ENCODE measurements at places on chromosomes 6 and 20.

DNA sequence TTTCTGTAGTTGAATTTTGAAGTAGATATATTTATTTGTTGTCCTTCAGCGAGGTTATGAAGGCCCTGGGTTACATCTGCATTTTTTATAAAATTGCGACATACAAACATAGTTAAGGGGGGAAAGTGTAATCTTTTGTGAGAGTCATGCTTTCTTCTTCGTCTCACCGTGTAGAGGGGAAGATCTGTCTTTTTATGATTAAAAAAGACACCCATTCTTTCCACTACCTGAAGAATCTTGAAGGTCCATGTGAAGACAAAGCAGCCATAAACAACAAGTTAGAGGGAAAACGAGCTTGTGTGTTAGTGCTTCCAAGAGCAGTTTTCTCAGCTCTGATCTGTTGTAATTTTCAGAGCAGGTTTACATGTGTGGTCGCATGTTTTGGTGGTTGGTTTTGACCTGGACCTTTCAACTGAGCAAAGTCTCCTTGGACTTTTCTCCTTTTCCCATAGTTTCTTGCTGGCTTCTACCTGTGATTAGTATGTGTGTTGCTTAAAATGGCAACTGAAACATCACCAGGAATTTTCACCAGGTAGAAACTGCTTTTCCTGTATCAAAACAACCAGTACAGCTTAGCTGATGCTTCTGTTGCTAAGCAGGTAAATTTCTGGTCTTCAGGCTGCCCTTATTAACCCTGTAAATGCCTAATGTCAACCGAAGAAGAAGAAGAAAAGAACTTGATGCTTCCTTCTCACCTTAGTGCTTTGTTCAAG, 37.3 kb downstream of the RREB1 start:
- DNase-seq = no peak

GRCh38 chr20:60010689-60011458, 52.7 kb downstream of the CDH26 start:
- no peak for DNase-seq

- DNase-seq = no peak
Measured at GRCh38 chr6:61951586-61951985, 334.4 kb downstream of the KHDRBS2 start.

GRCh38 chr20:9348747-9349146, 165.6 kb upstream of the LAMP5 start:
- no peak for DNase-seq

DNA sequence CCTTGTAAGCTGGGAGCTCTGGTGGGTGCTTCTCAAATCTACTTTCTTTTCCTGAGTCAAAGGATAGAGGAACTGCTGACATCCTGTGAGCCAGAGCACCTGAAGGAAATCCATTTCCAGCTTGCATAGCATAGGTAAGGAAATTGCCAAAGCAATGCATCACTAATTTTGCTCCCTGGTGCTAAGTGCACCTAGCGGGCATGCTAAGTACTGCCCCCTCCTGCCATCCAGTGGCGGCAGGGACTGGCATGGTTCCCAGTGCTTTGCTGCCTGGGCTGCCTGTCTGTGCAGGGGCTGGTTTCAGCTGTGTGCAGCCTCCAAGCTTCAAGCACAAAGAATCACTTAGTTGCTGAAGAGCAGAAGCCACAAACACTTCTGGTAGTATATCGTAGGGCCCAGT, 63.9 kb downstream of the FARS2 start:
- no peak for DNase-seq

DNA sequence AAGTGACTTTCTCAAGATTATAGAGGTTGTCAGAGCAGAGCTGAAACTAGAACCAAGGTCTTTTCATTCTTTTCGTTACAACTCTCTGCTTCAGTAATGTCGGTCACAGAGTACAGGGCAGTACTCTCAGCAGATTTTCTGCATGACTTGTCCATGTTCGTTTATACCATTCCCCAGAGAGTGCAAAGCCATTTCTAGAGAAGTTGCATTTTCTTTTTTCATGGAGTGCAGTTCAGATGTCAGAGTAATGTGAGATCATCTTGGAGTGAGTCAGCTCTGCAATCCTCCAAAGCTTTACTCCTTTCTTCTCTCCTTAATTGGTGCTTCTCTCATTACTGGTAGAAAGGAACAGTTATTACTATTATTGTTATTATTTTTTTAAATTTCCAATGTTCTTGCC, 115.6 kb upstream of the B3GAT2 start:
- no peak for DNase-seq

DNA sequence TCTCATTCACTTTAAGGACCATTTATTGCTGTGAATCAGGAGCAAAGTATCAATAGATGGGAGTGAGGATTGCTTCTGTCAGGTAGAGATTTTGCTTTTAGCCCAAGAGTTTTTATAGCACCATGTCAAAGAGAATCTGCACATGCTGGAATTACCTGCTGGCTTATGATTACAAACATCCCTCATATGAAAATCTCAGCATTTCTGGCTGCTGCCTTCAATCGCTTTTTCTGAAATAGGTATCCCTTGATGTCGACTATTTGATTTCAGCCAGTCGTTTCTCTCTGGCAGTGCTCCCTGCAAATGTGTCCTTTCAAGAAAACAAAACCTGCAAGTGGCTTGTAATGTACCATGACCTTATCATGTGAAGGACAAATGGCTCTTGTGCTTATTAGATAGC, 34.5 kb upstream of the NEDD9 start:
- no peak for DNase-seq

- no peak for DNase-seq
Measured at GRCh38 chr20:32570401-32571190, 14.5 kb downstream of the NOL4L start.

DNA sequence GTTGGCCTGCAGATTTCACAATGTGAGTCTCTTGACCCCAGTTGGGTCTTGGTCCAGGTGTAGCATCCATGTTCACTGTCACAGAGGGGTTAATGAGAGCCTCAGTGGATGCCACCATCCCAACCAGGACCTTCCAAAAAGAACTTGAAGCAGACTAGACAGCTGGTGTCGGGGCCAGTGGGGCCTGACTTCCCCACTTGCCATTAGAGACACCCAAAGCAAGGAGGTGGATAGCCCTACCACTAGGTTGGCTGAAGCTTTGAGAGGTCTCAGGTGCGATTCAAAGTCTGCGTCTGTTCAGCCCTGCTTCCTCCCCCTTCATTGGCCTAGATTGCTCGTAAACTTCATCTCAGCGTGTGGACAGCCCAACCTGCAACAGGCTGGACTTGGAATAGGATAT, 196.4 kb upstream of the RREB1 start:
- no peak for DNase-seq

- DNase-seq = no peak
Measured at GRCh38 chr20:24158281-24158680, 169.7 kb upstream of the GGTLC1 start.

- DNase-seq = peak; percentile 60
Measured at GRCh38 chr6:137705160-137706082, 161.6 kb upstream of the TNFAIP3 start.

GRCh38 chr20:46605978-46606816, 45.1 kb downstream of the SLC13A3 start:
- DNase-seq = no peak

- no peak for DNase-seq
Measured at GRCh38 chr6:3377536-3378397, 79.1 kb downstream of the SLC22A23 start.

DNA sequence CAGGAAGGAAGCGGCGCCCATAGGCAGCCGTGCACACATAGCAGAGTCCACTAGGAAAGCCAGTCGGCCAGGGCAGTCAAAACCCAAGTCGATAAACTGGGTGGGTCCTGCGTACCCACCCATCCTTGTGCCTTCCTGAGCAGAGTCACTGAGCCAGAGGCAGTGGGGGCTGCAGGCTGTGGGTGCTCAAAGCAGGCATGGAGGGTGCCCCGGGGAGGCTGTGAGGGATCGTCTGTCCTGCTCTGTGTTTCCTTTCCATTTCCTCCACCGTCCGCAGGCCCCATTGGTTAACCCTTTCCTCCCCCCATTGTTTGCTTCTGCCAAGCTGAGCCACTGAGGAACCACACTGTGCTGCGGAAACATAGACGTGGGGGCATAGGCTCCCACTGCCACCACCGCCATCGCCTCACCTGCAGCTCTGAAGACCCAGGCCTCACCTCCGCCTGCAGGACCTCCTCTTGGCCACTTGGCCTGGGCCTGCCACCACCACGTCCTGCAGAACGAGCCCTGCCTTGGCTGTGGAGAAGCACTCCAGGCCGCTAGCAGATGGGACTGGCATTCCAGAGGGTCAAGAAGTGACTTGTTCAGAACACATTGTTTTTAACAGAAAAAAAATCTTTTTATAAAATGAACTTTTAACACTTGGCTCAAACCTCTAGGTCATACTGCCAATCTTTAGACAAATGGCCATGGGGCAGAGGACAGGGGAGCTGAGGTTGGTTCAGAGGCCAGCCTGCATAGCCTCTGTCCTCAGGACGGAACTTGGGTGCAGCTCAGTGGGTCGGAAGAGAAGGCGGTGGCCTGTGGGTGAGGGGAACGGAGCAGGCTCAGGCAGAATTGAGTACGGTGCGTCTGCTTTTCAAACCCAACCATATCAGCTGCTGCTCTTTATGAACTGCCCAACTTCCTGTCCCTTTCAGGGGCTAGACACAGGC, 52.6 kb downstream of the TCP11 start:
- no peak for DNase-seq

GRCh38 chr6:118179048-118179447, 272.0 kb downstream of the SLC35F1 start:
- no peak for DNase-seq

DNA sequence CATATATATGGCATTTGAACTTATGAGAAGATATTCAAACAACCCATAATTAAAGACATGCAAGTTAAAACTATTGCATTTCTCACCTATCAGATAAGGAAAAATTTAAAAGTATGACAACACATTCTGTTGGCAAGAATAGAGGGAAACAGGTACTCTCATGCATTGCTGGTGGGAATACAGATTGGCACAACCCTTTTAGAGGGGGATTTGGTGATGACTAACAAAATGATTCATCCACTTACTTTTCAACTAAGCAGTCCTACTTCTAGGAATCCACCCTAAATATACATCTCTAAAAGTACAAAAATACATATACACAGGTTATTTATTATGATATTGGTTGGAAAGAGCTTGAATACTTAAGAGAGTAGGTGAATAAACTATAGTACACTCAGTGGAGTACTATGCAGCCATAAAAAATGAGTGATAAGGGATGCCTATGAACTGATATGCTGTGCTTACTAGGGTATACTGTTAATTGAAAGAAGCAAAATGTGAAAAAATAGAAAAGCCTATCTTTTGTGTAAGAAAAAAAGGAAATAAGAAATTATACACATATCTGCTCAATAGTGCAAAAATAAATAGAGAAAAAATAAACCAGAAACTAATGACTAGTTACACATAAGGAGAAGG, 42.2 kb downstream of the ADAT2 start:
- no peak for DNase-seq

GRCh38 chr6:84554074-84554473, 210.3 kb downstream of the TBX18 start:
- no peak for DNase-seq

DNA sequence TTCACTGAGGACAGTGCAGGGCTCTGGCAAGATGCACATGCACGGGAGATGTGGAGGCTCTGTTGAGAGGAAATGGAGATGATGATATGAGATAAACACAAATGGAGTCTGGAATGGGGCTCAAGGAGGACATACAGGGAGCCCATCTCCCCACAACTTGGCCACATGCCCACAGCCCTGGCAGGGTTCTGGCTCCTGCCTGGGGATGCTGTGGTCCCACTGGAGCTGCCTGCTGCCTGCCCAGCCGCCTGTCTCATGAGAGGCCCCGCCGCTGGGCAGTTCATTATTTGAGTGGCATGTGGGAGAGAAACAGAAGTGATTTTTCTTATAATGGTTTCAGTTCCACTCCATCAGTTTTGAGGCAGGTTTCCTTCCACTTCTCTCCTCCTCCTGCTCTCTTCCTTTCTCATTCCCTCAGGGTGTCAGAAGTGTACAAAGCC, 133.6 kb upstream of the TRAF3IP2 start:
- no peak for DNase-seq

GRCh38 chr20:54822386-54822785, 347.0 kb downstream of the DOK5 start:
- no peak for DNase-seq

DNA sequence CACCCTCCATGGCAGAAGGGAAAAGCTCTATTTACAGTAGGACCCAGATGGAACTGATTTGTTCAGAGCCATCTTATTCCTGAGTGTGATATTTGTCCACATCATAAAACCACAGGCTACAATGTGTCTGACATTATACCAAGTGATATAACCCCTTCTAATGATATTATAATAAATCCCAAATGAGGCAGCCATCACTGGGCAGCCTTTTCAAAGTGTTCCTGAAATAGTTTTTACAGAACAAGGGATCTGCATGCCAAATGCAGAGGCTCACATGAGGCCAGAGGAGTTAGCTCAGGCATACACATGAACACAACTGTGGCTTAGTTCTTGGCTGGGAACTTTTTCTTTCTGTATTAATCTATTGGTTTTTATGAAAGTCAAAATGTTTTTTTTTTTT, 207.7 kb downstream of the MAFB start:
- DNase-seq = no peak

DNA sequence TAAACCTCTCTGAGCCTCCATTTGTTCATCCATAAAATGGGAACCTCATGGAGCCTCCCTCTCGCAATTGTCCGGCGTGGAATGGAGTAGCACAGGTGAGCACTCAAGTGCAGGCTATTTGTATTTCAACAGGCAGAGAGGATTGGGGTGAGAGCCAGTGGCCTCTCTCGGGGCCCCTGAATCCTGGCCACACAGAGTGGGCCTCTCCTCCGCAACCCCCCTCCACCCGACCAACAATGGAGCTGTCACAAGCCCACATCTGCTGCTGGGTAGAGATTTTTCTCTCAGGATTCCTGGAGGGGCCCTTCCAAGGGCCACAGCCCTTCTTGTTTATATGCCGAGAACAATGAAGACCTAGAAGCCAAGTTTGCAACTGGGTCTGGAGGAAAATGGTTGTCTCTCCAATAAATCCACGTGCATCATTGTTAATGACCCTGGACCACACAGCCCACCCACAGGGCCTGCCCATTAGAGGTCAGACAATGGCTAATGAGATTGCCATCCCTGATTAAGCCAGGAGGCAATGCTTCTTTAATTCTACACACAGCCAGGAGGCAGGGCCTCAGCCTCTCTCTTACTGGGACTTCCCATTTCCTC, 233.0 kb downstream of the ANKRD60 start:
- no peak for DNase-seq

DNA sequence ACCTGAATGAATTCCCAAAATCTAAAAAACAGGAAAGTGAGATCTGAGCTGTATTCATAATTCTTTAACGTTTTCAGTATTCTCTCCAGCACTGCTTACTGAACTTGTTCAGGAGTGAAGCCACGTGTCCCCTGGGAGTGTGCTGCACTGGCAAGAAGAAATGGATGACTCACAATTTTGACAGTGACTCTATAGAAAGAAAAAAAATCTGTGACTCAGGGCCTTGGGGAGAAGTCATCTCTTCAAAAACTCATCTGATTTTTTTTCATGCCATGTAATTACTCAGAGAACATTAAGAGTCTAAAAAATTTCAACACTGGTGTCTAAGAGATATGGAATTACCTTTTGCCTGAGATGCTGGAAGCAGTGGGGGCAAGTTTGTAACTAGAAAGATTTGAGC, 39.7 kb downstream of the ANKEF1 start:
- no peak for DNase-seq

DNA sequence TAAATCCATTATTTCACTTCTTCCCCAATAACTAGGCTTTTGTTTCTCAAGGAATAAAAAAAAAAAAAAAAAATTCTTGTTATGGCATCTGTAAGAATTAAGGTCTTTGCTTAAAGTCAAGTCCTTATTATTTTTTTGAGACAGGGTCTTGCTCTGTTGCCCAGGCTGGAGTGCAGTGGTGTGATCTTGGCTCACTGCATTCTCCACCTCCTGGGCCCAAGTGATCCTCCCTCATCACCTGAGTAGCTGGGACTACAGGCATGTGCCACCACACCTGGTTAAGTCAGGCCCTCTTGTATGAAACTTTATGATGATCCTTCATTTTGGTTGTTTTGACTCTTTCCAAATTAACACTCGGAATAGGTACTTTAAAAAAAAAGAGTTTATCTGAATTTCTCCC, 17.3 kb downstream of the DSTN start:
- DNase-seq = no peak

All from activated CD4-positive, alpha-beta T cell treated with anti-CD3 and anti-CD28 coated beads for 24 hours (primary cell).